NCI-H1092 treated with DMSO at 0.1 percent for 48 hours (cell line): ENCODE measurements at places on chromosomes 1 and 21.

GRCh38 chr1:240189386-240189989 lies 97.8 kb downstream of the FMN2 start:
- peak; percentile 44 for DNase-seq

DNA sequence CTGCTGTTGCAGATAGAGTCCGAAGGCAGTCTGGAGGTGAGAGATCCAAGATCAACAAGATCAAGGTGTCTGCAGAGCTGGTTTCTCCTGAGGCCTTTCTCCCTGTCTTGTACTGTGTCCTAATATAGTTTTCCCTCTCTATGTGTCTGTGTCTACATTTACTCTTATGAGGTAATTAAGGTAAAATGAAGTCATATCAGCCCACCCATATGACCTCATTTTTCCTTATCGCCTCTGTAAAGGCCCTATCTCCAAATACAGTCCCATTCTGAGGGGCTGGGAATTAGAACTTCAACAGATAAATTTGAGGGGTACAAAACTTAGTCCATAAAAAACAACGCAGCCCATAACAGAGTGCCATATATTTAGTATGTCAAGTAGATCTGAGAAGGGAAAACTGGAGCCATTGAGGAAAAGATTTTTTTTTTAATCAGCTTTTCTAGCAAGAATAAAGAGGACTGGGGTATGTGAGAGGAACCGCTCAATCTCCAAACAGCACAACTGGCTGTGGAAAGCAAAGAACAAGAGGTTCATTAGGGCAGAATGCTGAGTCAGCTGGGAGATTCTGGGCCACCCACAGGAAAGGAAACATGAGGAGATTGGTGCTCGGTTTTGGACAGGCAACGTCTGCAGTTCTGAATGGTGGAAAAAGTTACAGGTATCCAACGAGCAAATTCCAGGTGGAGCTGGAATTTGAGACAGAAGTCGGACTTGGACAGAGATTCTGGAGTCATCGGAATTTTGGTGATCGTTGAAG lies 65.7 kb downstream of the MAP3K21 start:
- no peak for DNase-seq

DNA sequence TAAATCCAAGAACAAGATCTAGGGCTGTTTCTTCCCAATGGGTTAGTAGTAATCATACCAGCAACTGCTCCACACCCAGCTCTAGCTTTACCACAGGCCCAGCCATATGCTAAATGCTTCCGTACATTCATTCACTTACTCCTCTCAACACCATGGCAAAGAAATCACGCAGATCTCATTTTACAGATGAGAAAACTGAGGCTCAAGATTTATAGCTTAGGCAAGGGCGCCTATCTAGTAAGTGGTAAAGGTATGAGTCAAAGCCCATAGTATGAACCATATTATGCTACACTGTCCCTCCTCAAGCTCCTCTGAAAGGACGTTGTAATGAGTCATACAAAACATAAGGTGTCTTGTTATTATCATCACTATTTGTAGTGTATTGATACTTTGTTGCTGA lies 82.2 kb downstream of the NIBAN1 start:
- DNase-seq, result no peak

DNA sequence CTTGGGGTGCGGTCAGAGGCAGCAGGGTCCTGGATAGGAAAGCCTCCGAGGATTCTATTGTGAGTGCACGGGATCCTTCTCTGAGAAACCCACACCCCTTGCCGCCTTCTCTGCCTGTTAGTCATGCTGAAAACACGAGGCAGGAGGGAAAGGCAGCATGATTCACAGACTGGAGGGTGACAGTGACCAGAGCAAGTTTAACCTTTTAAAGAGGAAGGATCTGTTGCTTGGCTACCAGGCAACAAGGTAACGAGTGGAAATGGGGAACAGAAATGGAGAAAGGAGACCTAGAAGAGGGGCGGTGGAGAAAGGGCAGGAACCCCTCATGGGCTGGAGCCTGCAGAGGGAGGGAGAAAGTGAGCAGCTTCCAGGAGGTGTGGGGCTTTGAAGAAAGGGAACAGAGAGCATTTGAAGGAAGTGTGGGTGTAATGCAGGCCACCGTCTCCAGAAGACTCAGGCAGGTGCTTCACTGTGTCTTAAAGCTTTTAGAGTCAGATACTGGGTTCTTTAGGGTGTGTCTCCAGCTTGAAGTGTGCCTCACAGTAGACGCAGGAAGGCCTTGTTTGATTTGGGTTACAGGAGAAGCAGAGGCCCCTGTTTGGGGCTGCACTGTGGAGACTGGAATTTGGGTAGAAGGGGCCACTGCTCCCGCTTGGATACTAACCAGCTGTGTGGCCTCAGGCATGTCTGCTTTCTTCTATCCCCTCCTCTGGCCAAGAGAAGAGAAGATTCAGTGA lies 19.1 kb downstream of the OPTC start:
- DNase-seq, result no peak

DNA sequence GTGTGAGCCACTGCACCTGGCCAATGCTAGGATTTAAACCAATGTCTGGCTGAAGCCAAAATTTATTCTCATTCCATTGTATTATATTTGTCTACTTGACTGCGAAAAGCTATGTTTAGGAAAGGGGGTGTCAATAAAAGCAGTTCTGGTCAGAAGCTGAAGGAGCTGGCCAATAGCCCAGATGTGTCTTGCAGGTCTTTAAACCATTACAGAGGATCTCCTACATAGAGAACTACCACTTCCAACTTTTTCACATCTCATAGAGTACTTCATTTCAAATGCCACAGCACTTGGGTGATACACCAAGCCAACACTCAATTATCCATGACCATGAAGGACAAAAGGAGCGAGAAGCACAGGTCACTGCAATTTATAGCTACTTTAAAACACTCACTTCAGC lies 2.5 kb downstream of the SYT11 start:
- no peak for DNase-seq

GRCh38 chr1:67824766-67825165 lies 8.5 kb downstream of the GNG12 start:
- peak; percentile 75 for DNase-seq

DNA sequence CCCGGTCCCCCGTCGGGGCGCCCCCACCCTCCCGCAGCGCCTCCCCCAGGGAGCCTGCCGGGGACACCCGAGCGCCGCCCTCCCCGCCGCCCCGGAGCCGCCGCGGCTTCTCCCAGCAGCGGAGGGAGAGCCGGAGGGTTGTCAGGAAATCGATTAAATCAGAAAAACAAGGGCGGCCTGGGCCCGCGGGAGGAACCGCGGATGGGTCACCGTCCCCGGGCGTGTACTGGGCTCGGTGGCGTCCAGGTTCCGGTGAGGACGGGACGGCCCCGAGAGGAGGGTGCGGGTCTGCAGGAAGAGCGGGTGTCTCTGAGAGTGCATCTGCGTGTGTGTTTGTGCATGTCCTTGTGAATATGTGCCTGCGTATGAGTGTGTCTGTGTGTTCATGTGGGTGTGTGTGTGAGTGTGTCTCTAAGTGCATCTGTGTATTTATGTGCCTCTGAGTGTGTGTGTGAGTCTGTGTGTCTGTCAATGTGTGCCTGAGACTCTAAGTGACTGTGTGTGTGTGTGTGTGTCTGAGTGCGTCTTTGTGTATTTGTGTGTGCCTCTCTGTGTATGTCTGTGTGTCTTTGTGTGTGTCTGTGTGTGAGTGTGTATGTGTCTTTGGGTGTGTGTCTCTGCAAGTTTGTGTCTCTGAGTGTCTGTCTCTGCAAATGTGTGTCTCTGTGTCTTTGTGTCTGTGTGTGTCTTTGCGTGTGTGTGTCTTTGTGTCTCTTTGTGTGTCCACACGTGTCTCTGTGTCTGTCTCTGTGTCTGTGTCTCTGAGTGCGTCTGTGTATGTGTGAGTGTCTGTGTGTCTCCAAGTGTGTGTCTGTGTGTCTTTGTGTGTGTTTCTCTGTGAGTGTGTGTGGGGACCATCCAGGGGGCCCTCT lies 1.1 kb downstream of the SPSB1 start:
- peak; percentile 29 for DNase-seq

GRCh38 chr21:43571976-43572375 lies 87.3 kb downstream of the HSF2BP start:
- no peak for DNase-seq

GRCh38 chr1:30908696-30909364 lies at the start of gene SDC3:
Gene SDC3 (minus strand): TSS chr1:30908758. CDS start chr1:30908586, 172 bp downstream.
- DNase-seq, result no peak

DNA sequence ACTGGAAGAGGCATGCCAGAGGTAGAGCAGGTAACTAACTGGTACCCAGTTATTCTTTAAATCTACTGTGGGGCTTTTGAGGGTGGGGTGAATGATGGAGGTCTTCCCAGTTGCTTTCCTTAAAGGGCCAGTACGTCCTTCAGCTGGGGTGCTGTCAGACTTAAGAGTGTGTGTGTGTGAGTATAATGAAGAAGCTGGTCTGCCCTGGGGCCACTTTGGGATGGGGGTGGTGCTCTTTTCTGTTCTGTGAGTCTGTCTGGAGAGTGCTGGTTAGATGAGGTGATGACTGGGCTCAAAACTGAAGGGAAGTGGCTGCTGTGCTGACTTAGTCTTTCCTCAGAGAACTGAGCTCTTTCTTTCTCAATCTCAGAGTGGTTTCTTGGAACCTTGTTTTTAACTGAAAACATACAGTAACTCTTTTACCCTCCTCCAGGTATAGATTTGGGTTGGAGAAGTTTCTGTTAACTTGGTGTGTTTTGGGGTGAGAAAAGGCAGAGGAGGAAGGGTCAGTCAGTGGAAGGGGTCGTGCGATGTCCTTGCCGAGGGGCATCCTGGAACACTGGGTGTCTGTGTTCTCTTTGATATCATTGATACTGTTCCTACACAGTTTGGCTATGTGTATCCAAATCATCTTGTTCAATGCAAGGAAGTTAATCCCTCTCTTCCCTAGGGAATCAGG lies 746 bp downstream of the MACF1 start:
- no peak for DNase-seq

GRCh38 chr1:159010391-159010790 lies 684 bp downstream of the IFI16 start:
- no peak for DNase-seq
